Suppressor macrophage treated with lipopolysaccharide for 1 hour (primary cell): ENCODE measurements at places on chromosomes 6 and 20.

DNA sequence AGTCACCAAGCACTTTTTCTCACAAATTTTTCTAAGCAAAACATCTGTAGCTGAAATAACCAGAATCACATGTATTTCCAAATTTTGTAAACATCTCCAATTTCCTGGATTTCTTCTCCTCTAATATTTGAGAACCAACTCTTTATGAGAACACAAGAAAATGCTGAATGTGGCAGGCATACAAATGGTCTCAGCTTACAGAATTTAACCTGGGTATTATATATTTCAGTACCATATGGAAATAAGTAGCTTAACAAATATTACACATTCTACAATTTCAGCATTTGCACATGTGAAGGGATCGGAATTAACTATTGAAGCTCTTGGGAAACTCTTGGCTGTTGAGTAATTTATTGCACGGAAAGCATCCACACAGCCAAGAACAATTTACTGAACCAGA is 92.5 kb downstream of the TBXT start:
- DNase-seq = no peak

DNA sequence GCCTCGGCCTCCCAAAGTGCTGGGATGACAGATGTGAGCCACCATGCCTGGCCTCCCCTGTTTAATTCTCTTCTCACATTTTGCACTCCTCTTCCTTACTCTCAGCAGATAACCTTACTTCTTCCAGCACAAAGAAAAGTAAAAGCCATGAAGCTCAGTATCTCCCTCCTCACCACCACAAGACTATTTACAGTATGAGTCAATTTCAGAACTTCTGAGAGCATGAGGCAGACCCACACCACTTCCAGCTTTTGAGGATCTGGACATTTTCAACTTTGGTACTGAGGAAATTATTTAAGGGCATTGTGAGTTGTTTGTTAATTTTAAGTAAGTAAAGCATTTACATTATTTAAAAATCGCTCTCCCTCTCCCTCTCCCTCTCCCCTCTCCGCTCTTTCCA is 8.0 kb upstream of the SNX3 start:
- no peak for DNase-seq

DNA sequence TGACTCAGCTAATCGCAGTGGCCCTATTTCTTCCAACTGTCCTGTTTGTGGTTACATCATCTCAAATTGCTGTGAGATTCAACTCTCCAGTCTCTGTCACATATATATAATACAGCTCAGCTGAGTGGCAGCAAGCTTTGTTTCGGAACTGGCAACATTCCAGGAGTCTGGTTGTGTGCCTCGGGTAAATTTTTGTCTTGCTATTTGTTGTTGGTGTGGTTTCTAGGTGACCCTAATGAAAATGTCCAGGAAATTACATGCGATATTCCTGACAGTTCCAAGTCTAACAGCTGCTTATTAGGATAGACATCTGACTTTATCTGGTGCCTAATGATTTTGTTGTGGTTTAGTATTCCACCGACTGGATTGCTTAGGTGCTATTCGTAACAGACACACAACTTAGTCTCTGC is 581.8 kb downstream of the CD109 start:
- DNase-seq = no peak

DNA sequence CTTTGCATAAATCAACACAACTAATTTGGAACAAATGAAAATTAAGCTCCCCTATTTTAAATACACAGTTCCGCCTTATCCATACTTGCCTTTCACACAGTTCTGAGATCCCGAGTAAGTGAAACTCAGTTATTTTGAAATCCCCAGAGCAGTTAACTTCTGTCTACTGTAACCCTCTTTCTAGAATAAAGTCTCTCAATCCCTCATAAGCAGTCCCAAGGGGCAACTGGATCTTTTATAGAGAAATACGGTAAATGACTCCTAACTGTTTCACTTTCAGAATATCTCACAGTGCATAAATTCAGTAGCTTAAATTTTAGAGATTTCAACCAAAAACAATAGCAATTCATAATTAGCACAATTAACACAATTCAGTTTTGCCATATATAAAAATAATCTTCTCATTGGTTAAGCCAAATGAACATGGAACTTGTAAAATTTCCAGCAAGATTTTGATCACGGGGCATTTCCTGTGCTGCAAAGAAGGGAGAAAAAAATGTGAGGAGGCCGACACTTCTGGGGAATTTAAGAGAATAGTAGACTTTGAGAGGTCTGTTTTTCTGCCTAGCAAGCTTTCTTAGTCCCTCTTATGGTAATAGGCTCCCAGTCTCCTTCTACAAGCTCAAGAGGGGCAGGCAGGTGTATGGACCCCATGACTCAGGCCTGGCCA is 78.3 kb downstream of the KIF6 start:
- no peak for DNase-seq

DNA sequence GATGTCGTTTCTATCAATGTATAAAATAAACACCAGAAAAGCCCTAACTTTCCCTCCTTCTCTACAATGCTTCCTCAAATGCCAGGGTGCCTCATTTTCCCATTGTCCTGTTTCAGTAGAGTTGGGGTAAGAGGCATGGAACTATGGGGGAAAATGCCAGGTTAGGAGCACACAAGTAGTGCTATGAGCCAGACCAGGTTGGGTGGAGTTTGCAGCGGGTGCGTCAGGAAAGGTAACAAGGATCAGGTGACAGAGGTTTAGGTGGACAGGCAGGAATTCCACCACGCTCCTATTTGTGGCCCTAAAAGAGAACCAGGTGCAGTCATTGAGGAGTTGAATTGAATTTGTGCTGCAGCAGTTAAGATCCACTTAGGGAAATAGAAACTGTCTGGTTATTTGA is 36.5 kb downstream of the SYTL3 start:
- DNase-seq = no peak

- DNase-seq = peak; percentile 68
Observed at GRCh38 chr6:149454346-149454848, 30.4 kb downstream of the ZC3H12D start.

GRCh38 chr6:64489763-64490162 is 854.2 kb downstream of the PHF3 start:
- no peak for DNase-seq

- DNase-seq = no peak
Observed at GRCh38 chr6:320351-321157, 28.3 kb downstream of the DUSP22 start.
